ENCODE measurements at places on chromosomes 7 and 10. TPM values are rescaled to one million over a fixed set of nuclear protein-coding genes. Genes with fewer than 3 reads are reported as not detected.

The GARIN1A gene
- 1.9 TPM for total RNA-seq

The PVRIG gene
- 46.3 TPM for total RNA-seq

The SLC26A3 gene
- not detected for total RNA-seq

The ADAMTS14 gene
- not detected for total RNA-seq

The C10orf105 gene
- 0.52 TPM for total RNA-seq

The PRPF18 gene
- 29.6 TPM for total RNA-seq

The ENTPD1 gene
- total RNA-seq, result 49.4 TPM

The BEND7 gene
- total RNA-seq, result 0.35 TPM

The FRMPD2 gene
- not detected for total RNA-seq

The RASSF4 gene
- 1.3 TPM for total RNA-seq

The GPR15LG gene
- not detected for total RNA-seq

The CFAP69 gene
- total RNA-seq, result not detected

The GCK gene
- not detected for total RNA-seq

The AKR1E2 gene
- total RNA-seq, result 4.5 TPM

The LEP gene
- total RNA-seq, result not detected

The DGKI gene
- total RNA-seq, result not detected

The PRRT4 gene
- total RNA-seq, result 0.42 TPM

The ADK gene
- 33.3 TPM for total RNA-seq

The ACTL6B gene
- not detected for total RNA-seq

The UCN3 gene
- not detected for total RNA-seq

The PNLIPRP3 gene
- not detected for total RNA-seq

The ZNF117 gene
- 2.4 TPM for total RNA-seq

The SCIN gene
- total RNA-seq, result not detected

The SPDYE6 gene
- not detected for total RNA-seq

Data from CD4-positive, CD25-positive, alpha-beta regulatory T cell (primary cell).